ENCODE measurements at places on chromosomes 7 and 10. TPM values are rescaled to one million over a fixed set of nuclear protein-coding genes. Genes with fewer than 3 reads are reported as not detected.

DNA sequence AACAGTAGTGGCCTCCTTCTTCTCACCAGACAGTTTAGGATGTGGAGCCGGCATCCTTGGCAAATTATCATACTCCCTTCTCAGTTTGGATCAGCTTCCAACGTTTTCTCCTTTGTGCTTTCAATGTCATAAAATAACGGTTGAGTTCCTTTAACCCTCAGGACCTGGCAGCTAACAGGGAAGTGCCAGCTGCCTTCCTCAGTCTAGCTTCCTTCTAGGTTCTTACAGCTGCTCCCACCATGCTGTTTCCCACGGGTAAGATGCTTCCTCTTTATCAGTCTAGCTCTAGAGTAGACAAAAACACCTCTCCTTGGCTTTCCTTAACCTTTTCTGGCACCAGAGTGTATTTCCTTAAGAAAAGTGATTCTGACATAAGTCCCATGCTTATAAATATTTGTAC lies 33.2 kb downstream of the BLVRA start:
- no peak for DNase-seq

GRCh38 chr7:151876899-151877777 lies at the start of gene PRKAG2:
Gene PRKAG2, minus strand, starts transcription at chr7:151877115. Its CDS starts 495 bp downstream, at chr7:151876620.
- peak; percentile 54 for DNase-seq

GRCh38 chr10:76401006-76401405 lies 969.6 kb downstream of the LRMDA start:
- no peak for DNase-seq

GRCh38 chr7:136049117-136049516 lies 72.0 kb upstream of the MTPN start:
- no peak for DNase-seq

GRCh38 chr7:105531792-105532671 lies at the start of gene RINT1:
Gene RINT1, plus strand, starts transcription at chr7:105532201. Its CDS starts 115 bp downstream, at chr7:105532316.
- peak; percentile 94 for DNase-seq

DNA sequence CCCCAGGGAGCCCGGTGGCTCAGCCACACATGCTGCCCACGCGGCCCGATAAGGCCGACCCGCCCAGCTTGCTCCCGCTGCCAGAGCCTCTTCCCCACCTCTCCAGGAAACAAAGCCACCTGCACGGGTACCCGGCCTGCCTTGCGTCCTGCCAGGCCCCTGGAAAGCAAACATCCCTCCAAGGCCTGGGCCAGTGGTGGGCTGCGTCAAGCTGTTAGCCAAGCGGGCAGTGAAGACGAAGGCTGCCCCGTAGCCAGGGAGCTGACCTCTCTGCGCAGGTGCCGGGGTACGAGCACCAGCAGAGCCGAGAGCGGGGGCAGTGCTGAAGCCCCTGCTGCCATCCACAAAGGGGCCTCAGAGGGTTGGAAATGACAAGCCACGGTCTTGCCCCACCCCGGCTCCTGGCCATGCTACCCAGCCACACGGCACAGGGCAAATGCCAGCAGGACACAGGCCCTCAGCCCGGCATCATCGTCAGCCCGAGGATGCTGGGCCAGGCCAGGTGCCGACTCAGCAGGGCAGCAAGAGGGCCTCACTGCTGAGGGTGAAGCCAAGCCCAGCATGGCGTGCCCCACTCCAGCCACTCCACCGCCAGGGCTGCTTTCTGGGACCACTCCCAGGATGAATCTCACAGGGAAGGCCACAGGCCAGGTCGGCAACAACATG lies 140.0 kb downstream of the PTPRN2 start:
- peak; percentile 61 for DNase-seq

MYOZ1 gene
- total RNA-seq, result 1.2 TPM

LRGUK gene
- total RNA-seq, result 0.43 TPM

SPDYE16 gene
- not detected for total RNA-seq

CALML5 gene
- total RNA-seq, result not detected

Data from G401 (cell line).